ENCODE measurements at places on chromosomes 12 and 14. TPM values are rescaled to one million over a fixed set of nuclear protein-coding genes. Genes with fewer than 3 reads are reported as not detected.

The KIF21A gene
- 6.0 TPM for total RNA-seq

The ADAM21 gene
- not detected for total RNA-seq

The LRTM2 gene
- total RNA-seq: not detected

The TBX5 gene
- not detected for total RNA-seq

The CLEC2B gene
- 145 TPM for total RNA-seq
